CD4-positive, alpha-beta memory T cell (primary cell): ENCODE measurements at places on chromosomes 7 and 10.

GRCh38 chr10:79336276-79336675 is 11.0 kb upstream of the PPIF start:
- DNase-seq, result no peak

DNA sequence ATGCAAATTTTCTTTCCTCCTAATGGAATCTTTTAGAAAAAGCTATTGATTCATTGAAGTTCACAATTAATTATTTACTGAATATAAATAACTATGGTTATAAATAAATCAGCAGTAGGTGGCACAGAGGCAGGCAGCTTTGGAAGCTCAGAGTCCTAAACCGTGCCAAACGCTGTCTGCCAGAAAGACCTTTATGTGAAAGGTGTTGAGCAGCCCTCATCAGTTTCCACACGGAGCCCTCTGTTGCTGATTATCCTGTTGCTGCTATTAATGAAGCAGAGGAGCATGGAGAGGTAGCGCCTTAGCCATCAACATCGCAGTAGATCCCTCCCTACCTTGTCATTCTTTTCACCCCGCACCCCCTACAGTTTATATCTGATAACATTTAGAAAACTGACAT is 51.0 kb downstream of the RTKN2 start:
- no peak for DNase-seq

DNA sequence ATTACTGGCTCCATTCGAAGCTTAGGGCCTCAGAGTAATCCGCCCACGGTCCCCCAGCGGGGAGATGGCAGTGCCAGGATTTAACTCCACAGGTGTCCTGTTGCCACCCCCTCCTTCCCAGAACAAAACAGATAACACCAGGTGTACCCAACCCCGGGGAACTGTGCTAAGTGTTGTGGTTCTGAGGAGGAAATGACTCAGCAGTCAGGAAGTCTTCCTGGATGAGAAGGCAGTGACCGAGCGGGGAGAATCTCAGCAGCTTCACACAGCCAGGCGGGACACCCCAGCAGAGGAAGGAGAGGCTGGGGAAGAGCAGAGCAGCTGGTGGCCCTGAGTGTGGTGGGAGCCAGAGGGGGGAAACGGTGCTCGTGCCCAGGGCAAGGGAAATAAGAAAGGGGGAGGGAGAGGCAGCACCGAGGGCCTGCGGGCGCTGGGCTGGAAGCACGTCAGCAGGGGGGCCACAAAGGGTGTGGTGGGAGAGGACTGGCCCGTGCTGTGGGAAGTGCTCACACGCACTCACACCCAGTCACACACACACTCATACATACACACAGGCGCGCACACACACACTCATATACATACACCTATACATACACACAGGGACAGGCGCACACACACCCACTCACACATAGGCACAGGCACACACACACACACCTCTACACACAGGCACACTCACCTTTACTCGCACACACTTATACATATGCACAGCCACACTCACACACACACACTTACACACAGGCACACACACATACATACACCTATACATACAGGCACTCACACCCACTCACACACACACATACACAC is 59.8 kb upstream of the CHST15 start:
- DNase-seq, result no peak

DNA sequence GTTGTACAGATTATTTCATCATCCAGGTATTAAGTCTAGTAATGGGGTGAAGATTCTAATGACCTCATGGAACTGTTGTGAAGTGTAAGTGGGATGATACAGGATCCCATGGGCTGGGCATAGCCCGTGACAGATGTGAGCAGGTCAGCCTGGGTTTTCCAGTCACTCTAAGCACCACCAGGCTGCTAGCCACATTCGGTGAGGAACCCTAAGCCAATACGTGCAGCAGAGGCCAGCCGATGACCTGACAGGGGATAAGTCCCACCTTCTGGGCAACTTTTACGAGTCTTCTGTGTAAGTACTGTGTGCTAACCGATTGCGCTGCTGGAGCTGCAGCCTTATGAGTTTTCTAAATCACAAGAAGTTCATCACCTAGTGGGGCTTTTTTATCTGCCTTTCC is 7.3 kb downstream of the ZNF503 start:
- no peak for DNase-seq

DNA sequence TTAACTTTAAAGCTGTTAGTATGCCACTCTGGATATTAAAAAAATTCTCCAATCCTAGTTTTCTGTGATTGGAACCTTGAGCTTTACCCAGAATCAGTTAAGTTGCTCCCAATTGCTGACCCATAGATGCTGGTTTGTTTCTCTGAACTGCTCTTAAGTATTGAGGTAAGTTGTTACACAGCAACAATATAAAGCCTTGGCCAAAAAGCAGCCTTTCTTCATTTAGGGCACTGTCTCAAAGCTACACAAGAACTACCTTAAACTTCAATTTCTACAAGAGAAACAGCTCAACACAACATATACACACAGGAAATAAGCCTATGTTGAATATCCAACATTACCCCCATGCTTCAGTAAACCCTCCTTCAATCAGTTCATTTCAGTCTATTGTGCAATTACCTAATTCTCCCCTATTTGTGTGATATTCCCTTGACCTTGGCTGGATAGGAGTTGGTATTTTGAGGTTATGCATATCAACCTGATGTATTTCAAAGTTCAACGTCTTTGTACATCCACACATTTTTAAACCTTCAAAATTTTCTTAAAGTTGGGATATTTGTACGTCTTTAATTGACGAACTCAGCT is 11.5 kb downstream of the HNRNPA2B1 start:
- no peak for DNase-seq
